Stimulated activated CD4-positive, alpha-beta T cell treated with anti-CD3 and anti-CD28 coated beads, Interleukin-1b, Interleukin-23, amount 100 ng/mL, for 1 hour (primary cell): ENCODE measurements at places on chromosomes 7 and 10.

GRCh38 chr10:106815427-106816043 lies 349.0 kb downstream of the SORCS1 start:
- no peak for DNase-seq

DNA sequence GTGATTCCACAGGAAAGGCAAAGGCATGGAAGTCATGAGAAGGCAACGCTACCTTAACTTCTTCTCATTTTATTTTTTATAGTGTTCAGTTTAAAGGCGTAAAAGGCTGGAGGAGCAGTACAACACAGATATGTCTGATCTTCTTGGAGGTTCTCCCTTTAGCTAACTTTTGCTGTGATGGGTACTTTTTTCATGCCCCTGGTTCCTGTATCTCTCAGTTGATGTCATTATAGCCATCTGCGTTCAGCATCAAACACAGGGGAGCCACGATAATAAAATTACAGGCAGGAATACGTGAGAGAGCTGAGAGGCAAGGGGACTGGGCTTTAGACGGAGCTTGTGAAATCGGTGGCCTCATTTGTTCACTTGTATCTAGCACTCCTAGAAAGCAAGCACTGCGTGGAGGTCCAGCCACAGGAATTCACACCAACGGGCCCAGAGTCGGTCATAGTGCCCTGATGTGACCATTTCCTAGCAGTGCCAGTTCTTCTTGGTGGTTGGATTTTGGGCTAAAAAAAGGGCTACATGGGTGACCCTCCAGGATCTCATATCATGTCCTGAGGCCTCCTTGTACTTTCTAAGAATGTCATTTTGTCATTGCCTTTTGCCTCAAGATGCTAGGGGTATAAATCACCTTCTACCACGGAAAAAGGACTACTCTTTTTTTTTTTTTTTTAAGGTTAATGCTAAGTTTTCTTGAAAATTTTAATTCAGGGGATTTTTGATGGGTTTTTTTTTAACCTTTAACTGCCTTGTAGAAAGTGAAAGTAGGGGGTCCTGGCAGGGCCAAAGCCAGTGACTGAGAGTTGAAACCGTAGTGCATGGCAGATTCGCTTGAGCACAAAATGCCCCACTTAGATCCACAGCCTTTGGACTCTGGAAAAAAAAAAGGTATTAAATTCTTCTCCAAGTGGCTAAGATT lies 191.5 kb downstream of the CELF2 start:
- DNase-seq = no peak

DNA sequence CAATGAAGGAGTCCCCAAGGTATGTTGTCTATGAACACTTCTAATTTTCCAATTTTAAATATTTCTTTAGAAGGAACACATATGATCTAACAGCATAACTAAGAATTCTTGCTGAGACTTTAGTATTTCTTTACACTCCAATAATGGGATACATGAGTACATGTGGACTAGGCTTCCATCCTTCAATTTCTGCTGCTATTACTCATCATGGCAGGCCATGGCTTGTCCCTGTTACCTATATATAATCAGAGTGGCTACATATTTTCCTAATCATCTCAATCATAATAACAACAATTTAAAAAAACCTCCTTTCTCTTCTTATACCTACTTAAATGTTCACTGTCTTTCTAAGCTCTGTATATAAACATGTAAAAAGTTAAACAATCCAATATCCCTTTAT lies 60.3 kb upstream of the TAC1 start:
- DNase-seq = no peak

DNA sequence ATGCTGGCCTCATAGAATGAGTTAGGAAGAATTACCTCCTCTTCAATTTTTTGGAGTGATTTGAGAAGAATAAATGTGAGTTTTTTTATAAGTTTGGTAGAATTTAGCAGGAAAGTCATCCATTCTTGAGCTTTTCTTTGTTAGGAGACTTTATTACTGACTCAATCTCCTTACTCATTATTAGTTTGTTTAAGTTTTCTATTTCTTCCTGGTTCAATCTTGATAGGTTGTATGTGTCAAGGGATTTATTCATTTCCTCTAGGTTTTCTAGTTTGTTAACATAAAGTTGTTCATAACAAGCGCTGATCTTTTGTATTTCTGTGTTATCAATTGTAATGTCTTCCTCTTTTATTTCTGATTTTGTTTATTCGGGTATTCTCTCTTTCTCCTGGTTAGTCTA lies 47.4 kb downstream of the BICC1 start:
- no peak for DNase-seq

- no peak for DNase-seq
These were observed 336.9 kb upstream of the C7orf33 start for GRCh38 chr7:148253629-148254028.

DNA sequence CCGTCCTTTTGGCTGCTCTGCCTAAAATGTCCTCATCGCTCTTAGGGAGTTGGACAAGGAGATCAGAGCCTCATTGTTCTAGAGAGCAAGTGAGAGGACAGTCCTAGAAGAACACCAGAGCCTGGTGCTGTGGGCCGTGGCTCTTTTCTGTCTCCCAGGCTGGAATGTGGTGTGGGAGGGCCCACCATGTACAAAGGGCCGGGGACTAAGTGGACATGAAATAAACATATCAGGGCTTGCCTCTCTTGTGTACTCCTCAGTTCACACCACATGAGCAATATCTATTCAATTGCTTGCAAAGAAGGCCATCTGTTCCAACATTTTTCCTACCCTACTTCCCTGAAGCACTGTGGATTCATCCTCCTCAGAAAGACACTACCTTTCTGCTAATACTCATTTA lies 510.4 kb downstream of the SUGCT start:
- DNase-seq = no peak

- no peak for DNase-seq
These were observed 35.7 kb downstream of the ZCCHC24 start for GRCh38 chr10:79409726-79410085.

GRCh38 chr7:128352153-128352537 lies 8.4 kb upstream of the RBM28 start:
- DNase-seq = no peak

- no peak for DNase-seq
These were observed 97.9 kb downstream of the MTPN start for GRCh38 chr7:135879233-135879632.

DNA sequence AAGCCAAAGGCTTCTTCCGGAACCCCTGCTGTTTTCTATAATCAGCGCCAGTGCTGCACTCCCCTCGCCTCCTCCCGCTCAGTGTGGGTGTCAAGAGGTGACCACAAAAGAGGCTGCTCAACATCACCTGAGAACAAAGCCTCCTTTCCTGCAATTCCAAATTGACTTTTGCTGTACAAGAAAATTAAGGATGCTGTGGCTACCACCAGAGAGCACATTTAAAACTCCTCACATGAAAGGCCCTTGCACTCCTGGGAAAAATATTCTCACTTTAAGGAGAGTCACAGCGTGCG lies 96.4 kb downstream of the HIPK2 start:
- no peak for DNase-seq
